ENCODE measurements at places on chromosomes 12 and 14.

- peak; percentile 26 for DNase-seq
Observed at GRCh38 chr12:104653730-104654664, 197.2 kb downstream of the CHST11 start.

- no peak for DNase-seq
Observed at GRCh38 chr12:131963381-131963780, 13.6 kb downstream of the EP400 start.

GRCh38 chr12:57039016-57039798, 10.7 kb downstream of the MYO1A start:
- no peak for DNase-seq

GRCh38 chr14:82694820-82695219, 1161.2 kb upstream of the SEL1L start:
- no peak for DNase-seq

GRCh38 chr12:1587927-1588574, 6.3 kb downstream of the FBXL14 start:
- DNase-seq, result no peak

DNA sequence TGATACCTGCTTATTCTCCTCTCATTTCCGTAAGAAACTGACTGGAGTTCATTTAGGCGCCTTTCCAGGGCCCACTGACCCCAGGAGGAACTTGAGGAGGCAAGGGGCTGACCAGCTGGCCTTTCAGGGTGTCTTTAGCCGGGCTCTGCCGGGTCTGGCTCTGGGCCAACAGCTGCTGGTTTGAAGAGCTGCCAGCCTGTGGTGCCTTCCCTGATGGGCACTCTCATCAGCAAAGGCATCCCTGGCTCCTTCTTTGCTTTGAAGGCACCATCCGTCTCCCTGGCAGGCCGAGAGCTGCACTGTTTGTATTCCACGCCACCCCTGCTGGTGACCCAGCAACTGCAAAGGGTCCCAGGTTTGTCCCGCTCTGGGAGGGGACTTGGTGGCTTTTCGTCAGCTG, 42.0 kb downstream of the IQSEC3 start:
- no peak for DNase-seq

DNA sequence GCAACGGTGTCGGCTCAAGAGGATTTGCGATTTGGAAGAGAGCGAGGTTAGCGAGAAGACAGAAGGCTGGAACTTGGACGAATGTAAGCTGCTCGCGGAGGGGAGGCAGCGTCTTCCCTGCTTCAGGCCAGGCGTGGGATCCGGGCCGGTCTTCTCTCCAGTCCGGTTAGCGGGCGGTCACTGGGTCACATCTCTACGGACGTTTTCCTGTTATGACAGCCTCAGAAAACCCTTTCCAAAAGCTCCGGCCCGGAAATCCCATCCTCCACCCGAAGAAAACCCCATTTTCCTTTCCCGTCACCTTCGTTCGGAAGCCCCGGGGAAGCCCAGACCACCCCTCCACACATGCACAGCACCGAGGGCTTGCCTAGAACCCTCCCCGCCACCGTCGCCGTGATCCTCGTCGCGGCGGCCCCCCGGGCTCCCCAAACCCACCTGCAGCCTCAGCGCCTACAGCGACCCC, 268 bp downstream of the NDUFB1 start:
- no peak for DNase-seq

DNA sequence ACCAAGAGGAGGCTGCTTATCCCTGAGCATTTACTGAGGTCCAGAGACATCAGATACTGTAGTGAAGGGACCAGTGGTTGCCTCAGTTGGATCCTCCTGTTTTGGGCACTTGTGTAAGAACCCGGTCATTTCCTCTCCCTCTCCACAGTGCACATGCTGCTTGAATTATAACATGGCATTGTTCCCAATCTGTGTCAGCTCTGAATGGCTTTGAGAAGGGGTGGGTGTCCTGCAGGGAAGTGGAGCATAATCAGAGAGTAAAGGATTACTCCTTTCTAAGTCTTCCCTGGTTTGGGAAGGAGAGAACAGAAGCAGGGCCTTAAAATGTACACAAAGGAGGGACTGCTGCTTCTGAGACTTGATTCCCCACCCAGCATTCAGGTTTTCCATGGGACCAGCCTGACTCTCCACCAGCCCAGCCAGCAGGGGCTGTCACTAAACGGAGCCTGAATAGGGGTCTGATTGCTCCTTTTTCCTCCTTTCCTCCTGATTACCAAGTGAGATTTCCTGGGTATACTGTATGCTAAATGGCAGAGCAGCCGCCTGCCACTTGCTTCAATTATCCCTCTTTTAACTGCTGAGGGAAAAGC, 78.4 kb downstream of the NRXN3 start:
- no peak for DNase-seq

GRCh38 chr14:90871605-90872233, 55.5 kb upstream of the TTC7B start:
- DNase-seq, result no peak

DNA sequence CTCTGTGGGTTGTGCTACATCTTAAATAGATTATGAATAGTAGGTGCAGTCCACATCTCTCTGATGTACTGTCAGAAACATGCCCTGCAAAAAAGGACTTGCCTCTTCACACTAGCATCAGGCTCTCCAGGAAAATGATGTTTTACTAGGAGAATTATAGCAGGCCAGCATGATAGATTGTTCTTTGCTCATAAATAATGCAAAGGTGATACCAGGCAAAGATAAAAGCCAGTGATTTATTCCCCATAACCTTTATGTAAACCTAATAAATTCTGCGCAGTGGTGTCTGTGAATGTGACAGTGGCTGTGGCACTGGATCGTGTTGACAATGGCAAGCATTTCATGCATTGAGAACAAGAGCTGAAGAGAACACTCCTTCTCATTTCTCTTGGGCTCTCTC, 646.5 kb upstream of the SEL1L start:
- no peak for DNase-seq

All from NCI-H1930 (cell line).